ENCODE measurements at places on chromosomes 2 and 18.

- DNase-seq, result no peak
Observed at GRCh38 chr18:79318142-79318673, 77.5 kb upstream of the NFATC1 start.

GRCh38 chr2:102001767-102002142, 10.0 kb downstream of the IL1R2 start:
- no peak for DNase-seq

DNA sequence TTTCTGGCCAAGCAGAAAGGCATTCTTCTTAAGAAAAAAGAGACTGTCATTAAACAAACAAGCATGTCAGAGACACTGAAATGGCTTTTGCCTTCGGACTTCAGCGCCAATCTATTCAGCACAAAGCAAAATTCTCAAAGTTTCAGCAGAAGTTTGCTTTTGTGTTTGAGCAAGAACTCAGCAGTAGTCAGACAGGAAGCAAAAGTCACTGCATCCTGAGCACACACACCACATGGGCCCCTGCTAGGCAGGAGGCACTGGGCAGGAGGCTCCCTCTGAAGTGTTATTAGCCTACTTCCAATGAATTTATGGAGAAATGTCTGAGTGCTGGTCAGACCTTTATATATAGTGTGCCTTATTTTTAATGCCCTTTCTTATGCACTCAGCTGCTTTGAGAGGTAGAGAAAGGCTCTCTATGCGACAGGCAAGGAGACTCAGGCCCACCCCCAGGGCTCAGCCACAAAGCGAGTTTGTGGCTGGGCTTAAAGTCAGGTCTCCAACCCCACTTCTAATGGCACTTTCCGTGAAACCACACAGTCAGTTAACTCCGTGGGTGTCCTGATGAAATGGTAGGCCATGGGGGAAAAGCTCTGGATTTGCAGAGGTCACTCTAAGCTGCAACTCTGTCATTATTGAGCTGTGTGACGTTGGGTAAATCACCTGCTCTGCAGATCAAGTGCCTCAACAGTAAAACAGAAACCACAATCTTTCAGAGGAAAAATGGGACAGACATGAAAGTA, 161.0 kb upstream of the TMEM200C start:
- DNase-seq, result no peak

- no peak for DNase-seq
Observed at GRCh38 chr2:57962861-57963260, 83.7 kb upstream of the VRK2 start.

DNA sequence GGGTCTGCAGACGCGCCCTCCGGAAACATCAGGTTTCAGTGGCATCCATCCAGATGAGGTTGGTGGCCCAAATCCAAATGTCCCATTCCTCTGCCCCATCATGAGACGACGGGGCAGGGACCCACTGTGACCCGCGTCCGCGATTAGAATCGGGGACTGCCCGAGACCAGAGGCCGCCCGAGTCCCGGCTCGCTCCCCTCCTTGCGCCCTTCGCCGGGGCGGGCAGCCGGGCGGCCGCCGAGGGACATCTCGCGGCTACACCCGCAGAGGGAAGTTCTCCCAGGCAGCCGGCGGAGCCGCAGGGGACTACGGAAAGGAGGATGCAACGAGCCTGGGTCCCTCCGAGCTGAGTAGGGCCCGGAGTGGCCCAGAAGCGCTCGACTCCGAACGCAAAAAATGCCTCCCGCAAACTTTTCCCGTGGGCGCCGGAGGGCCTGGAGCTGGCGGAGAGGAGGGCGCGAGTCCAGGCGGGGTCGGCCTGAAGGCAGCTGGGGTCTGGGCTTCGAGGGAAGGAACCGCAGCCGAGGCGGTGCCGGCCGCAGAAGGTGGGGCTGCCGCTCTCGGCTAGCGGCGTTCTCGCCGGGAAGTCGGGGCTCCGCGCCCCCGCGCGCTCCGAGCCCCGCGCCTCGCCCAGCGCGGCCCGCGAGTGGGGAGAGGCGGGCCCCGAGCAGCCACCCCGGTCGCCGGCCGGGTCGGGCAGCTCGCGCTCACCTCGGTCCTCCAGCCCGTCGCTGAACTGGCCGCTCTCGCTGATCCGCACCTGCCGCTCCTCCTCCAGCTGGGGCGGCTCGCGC, 580 bp downstream of the TMEM163 start:
- no peak for DNase-seq
